Cardiac fibroblast (primary cell): ENCODE measurements at places on chromosomes 2 and 18.
A peak's percentile ranks its signal among the peaks of the same experiment; 100 is the strongest.

GRCh38 chr2:1808981-1809422, 64.7 kb upstream of the PXDN start:
- DNase-seq: no peak

- no peak for DNase-seq
Observed at GRCh38 chr2:81895620-81896250, 1591.2 kb upstream of the LRRTM1 start.

DNA sequence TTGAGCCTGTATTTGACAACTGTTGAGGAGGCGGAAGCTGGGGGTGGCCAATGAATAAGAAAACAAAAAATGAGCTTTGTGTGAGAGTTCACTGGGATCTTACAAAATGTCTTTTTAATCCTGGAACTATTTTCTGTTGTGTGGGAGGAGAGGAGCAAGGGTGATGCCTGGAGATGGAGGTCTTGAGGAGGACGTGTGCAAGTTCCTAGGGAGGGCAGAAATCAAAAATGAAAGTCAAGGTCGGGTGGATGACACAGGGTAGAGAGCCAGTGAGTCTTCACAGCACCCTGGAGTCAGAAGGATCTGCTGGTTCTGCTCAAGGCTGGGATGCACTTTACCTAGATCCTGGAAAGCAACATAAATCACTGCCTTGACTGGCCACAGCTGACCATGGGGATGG, 180.3 kb upstream of the PKDCC start:
- DNase-seq: no peak

DNA sequence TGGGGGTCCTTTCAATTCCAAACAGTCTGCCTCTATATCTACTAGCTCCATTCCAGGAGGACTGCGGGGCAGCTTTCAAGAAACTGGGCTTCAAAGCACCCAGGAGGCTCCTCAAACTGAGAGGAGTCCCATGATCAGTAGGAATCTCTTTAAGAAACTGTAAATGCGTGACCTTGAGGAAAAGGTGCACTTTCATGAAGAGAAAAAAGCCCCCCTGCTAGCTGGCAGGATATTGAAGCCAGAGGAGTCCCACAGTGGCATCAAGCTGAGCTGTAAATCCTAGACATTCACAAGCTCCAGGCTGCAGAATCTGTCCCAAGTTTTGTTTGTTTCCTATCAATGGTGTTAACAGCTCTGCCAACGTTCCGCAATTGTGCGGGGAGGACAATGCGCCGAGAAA, 790.1 kb downstream of the SLC4A3 start:
- DNase-seq: no peak

- DNase-seq: peak; percentile 26
Observed at GRCh38 chr18:74861154-74861553, 263.5 kb downstream of the ZNF407 start.

DNA sequence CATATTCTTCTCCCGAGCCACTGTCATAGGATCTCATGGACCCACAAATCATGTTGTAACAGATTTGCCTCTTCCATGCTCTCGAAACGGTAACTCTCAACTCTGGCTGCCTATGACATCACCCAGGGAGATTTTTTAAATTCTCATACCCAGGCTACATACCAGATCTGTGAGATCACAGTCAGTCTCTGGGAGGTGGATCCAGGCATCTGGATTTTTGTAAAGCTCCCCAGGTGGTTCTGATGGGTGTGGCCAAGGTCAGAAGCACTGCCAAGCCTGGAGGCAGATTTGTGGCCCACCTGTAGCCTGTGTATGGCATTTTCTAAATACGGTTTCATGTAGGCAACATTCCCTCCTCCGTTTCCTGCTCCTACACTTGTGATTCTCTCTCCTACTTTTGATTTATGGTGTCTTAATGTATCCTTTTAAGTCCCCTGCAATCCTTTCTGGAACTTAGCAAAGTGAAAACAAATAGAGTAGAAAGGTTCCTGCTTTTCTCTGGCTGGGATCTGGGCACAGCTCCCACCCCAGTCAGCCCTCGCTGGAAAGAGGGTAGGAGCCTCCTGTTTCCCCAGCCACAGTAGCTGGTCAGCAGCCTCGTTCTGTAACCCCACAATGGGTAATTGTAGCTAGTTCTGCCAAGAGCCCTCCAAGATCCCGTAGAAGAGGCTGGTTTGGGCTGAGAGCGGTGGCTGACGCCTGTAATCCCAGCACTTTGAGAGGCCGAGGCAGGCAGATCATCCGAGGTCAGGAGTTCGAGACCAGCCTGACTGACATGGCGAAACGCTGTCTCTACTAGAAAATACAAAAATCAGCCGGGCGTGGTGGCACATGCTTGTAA, 96.2 kb downstream of the KLHL29 start:
- peak; percentile 90 for DNase-seq

DNA sequence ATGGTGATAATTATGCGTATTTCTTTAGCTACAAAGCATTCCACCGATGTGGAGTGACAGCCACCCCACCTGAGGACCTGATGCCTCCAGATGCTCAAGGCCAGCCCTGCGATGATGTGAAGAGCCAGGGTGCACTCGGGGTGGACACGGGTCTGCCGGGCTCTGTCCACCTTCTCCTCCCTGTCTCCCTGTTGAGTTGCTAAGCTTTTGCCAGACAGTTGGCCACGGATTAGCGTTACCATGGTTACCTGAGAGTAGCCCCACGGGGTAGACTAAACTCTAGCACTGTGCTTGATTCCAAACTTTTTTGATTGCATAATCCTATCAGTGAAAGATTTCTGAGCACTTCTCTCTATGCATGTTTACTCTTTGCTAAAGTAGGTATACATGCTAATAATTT, 86.2 kb downstream of the SMIM21 start:
- no peak for DNase-seq

DNA sequence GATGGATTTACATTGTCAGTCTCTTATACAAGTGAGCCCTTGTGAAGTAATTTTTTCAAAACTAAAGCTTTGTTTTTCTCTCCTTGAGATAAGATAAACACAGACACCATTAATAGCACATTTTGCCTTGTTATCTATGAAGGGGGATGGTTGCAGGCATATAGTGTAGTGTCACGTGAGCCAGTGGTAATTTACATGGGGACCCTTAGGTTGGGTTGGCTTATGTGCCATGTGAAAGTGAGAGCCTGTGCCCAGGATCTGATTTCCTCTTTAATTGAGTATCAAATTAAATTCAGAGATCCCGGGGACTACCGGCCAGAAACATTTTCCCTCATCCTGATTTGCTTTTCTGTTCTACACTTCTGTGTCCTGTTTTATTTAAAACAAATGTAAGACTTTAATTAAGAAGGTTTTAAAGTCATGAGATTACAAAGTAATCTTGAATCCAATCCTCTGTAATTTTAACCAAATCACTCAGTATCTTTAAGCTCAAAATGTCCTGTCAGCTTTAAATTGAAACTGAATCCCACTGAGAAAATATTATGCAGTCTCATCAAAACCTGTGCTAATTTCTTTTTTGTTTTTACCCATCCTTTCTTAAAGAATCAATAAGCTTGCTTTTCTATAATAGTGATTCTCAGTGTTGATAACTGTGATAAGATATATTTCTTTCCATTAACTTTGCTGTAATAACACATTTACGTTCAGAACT, 63.8 kb downstream of the PTPRM start:
- DNase-seq: no peak

GRCh38 chr2:12083081-12083581, 336.7 kb downstream of the LPIN1 start:
- DNase-seq: no peak

GRCh38 chr2:224973112-224974016, 68.9 kb downstream of the DOCK10 start:
- no peak for DNase-seq

- no peak for DNase-seq
Observed at GRCh38 chr2:2493496-2493895, 162.4 kb upstream of the MYT1L start.

- DNase-seq: peak; percentile 28
Observed at GRCh38 chr2:218295029-218295428, 2.7 kb upstream of the TMBIM1 start.

- no peak for DNase-seq
Observed at GRCh38 chr2:23200068-23200786, 184.8 kb upstream of the KLHL29 start.

- no peak for DNase-seq
Observed at GRCh38 chr2:23692851-23693605, 233.9 kb downstream of the ATAD2B start.

- no peak for DNase-seq
Observed at GRCh38 chr2:227029426-227030105, 134.4 kb downstream of the COL4A4 start.

GRCh38 chr18:56221195-56222065, 417.0 kb downstream of the TXNL1 start:
- no peak for DNase-seq

- DNase-seq: no peak
Observed at GRCh38 chr2:242046206-242046826, 176.8 kb downstream of the RTP5 start.

DNA sequence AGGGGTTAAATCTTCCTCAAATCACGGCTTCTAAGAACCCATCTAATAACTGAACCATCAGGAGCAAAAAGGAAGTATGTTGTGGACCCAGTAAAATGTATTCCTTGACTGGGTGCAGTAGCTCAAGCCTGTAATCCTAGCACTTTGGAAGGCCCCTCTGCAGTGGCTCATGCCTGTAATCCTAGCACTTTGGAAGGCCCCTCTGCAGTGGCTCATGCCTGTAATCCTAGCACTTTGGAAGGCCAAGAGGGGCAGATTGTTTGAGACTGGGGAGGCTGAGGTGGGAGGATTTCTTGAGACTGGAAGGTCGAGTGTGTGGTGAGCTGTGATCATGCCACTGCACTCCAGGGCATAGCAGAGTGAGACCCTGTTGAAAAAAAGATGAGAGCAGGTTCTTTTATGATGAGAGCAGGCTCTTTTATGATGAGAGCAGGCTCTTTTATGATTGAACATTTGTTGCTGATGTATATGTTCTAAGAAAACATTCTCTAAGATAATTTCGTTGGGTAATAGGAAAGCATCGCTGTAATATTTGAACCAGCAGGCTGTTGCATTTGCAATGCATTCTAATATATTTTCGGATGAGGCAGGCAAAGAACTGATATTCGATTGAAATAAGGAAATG, 3.5 kb upstream of the PARD6G start:
- no peak for DNase-seq

DNA sequence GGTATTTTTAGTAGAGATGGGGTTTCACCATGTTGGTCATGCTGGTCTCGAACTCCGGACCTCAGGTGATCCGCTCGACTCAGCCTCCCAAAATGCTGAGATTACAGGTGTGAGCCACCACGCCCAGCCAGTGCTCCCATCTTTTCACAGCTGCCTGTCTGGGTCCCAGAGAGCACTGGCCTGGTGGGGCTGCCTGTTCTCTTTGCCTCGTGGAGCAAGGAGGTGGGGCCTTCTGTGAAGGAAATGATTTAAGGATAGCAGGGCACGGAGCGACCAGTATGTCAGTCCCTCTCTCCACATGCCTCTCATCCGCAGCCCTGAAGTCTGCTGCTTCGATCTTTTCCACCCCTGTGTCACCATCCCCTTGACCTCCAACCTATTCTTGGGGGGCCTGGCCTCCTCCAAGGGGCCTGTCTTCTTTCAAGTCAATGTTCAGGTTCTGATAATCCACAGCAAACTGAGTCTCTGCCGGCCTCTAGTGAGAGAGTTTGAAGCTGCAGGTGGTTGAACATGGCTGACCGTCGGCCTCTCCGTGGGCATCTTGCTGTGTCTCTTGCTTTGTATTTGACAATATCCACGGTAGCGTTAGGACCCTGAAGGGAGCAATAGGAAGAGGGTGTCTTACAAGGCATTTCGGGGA, 28.2 kb upstream of the GIGYF2 start:
- DNase-seq: peak; percentile 51

- peak; percentile 69 for DNase-seq
Observed at GRCh38 chr2:69271831-69272257, 115.2 kb downstream of the GFPT1 start.

DNA sequence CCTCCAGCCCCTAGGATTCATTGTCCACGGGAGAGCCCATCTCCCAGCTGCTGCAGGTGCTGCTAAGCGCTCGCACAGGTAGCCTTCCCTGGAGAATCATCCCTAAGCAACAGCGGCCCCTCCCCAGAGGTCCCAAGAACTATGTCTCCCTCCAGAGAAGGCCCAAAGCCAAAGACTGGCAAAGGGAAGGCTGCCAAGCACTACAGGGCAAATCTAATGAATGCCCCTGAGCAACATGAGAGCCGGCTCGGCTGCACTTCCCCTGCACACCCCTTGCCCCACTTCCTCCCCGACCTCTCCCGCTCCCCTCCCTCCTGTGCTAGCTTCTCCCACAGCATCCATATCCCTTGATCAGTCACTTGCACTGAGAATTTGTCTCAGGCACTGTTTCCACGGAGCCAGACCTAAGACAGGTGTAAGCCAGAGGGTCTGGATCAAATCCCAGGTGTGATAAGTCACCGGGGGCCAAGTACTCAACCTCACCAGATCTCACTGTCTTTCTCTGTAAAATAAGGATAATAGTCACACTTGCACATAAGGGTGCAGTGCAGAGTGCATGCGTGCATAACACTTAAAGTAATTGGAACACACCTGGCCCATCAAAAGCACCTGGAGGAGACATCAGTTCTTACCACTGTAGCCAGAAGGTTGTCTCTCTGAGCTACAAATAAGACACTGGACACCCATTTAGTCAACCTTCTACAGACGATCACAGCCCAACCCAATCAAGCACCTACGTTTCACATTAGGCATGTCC, 20.1 kb upstream of the COL6A3 start:
- no peak for DNase-seq

GRCh38 chr2:3902131-3902530, 198.8 kb downstream of the DCDC2C start:
- DNase-seq: no peak

DNA sequence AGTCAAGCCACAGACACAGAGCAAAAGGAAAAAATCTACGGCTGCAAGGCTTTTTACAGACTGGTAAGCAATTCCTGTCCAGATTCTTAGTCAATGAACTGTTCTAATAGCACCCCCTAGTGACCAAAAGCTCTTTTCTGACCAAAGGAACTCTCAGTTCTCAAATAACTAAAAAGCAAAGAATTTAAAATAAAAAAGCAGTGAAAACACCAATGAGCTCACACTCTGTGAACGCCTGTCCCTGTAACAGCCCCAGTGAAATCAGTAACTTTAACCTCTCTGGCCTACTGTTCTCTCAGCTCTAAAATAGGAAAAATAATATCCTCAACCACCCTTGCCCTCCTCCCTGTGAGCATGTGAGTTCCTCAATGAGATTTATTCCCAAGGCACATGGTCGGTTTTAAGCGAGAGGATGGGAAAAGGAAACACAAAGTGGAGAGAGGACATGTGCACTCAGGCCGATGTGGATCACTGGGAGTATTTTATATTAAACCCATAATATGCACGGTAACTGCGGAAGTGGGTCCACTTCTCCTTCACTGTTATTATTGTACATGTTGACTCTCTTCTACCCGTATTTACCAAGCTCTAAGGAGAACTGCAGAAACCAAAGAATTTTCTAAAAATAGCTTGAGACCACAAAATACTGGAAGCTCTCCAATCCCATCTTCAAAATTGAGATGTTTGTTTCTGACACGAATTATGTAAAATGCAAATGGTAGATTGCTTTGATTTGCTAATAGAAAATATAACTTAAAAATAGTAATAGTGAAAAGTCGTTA, 128.5 kb downstream of the STK39 start:
- peak; percentile 89 for DNase-seq
